ENCODE measurements at places on chromosomes 12 and 14.
A peak's percentile ranks its signal among the peaks of the same experiment; 100 is the strongest.

DNA sequence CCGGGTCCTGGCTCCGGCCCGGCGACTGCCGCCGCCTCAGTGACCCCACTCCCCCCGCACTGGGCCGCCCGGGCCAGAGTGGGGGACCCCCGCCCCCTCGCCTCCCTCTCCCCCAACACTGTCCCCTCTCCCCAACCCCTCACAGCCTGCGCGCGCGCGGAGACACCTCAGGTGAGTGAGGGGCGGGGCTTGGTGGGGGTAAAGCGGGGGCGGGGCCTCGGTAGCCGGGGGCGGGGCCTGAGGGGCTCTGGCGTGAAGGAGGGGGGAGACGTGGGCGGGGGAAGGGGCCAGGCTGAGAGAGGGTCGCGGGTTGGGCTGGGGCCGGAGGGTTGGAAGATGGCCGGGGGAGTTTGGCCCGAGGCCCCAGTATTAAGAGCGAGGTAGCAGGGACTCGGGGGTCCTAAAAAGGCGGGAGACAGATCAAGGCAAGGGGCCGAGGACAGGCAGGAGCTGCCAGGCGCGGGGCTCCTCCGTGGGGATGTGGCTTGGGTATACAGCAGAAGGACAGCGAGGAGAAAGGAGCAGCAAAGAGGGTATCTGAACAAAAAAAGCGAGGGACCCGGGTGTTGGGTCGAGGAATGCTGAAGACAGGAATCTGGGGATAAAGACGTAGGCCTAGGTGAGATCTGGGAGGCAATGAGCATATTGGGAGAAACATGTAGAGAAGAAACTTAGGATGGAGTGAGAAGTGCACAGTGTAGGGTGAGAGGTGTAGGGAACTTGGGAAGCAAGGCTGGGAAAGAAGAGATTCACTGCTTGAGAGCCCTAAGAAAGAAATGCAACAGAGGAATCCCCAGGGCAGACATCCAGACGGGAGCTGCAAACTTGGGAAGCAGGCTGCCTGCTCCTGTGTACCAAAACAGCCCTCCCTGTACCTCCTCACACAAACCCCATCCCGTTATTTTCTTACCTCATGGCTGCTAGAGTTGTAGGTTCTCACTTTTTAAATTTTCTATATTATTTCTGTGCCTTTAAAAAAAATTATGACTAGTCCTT, 10.8 kb downstream of the SUOX start:
- no peak for DNase-seq

- no peak for DNase-seq
Measured at GRCh38 chr14:63717702-63718101, 10.2 kb downstream of the SGPP1 start.

GRCh38 chr12:64459394-64459891, 7.5 kb downstream of the TBK1 start:
- DNase-seq: no peak

DNA sequence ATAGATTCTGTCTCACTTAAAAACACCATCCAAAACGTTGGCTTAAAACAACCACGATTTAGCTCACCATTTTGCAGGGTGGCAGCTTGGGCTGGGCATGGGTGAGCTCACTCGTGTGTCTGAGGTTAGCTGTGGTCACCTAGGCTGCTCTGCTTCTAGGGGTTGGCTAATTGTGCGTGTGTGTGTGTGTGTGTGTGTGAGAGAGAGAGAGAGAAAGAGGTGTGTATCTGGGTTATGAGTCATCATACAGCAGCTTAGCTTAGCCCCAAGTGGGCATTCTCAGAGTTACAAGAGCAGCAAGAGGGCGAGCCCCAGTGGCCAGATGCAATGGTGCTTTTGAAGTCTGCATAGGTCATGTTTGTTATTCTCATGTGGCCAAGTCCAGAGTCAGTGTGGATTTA, 6.0 kb downstream of the FBXW8 start:
- peak; percentile 69 for DNase-seq

- DNase-seq: no peak
Measured at GRCh38 chr14:36513451-36514277, 6.4 kb downstream of the NKX2-1 start.

GRCh38 chr12:19726592-19726991, 287.3 kb downstream of the AEBP2 start:
- no peak for DNase-seq

DNA sequence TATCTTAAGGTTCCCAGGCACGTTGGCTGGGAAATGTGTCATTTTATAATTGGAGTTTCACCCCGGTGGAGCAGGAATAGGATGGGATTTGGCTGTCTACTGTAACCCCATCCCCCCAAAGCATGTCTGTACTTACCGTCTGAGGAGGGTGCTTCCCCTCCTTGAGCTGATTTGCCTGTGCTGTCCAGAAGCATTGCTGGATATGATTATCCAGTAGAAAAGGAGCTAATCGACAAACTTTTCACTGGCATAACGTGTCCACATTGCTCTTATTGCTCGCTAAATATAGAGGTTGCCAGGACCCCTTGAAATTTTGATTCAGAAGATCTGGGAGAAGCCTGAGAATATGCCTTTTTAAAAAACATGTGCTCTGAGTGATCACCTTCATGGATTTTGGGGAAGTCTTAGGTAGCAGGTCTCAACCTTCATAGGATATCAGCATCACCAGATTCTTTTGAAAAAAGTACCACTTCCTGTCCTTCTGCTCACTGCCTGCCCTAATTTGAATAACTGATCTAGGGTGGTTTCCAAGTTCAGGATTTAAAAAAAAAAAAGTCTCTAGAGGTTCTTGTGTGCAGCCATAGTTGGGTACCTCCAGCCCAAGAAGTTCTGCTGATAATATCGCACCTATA, 80.4 kb upstream of the KCNA1 start:
- no peak for DNase-seq

GRCh38 chr12:6775185-6776174, 3.2 kb downstream of the LAG3 start:
- DNase-seq: no peak

DNA sequence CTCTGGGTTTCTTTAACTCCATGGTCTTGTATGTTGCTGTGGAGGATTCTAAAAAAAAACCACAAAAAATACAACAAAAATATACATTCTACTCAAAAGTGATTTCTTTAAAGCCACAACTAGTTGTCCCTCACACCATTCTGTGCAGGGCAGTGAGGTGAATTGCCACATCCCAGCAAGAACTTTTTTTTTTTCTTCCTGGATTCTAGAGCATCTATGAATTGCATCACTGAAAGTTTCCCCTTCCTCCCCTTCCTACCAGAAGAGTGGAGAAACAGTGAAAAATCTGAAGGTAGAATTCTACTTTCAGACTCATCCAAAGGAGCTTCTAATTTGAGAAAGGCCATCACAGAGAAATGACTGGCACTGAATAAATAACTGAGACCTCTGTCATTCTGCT, 395.3 kb downstream of the AEBP2 start:
- no peak for DNase-seq

- no peak for DNase-seq
Measured at GRCh38 chr12:10111451-10111850, 12.7 kb upstream of the CLEC1A start.

DNA sequence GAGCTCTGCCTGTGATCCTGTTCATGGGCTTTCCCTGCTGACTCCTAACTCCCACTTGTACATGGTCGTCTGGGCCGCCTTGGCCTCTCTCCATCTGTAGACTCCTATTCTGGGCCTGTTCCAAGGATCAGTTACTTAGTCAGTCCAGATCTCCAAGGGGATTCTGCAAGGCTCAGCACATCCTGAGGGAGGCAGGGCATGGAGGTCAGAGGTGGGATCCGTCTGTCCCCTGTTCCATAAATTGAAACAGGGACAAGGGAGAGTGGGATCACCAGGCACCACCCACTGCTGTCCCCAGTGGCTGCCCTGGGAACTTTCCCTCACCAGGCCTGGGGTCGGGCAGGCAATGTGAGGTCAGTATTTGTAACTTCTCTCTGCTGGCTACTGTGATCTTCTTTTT, 43.5 kb downstream of the KCTD10 start:
- no peak for DNase-seq

GRCh38 chr12:84270470-84271140, 642.0 kb downstream of the SLC6A15 start:
- no peak for DNase-seq

GRCh38 chr12:131194166-131194565, 240.5 kb downstream of the ADGRD1 start:
- DNase-seq: no peak

DNA sequence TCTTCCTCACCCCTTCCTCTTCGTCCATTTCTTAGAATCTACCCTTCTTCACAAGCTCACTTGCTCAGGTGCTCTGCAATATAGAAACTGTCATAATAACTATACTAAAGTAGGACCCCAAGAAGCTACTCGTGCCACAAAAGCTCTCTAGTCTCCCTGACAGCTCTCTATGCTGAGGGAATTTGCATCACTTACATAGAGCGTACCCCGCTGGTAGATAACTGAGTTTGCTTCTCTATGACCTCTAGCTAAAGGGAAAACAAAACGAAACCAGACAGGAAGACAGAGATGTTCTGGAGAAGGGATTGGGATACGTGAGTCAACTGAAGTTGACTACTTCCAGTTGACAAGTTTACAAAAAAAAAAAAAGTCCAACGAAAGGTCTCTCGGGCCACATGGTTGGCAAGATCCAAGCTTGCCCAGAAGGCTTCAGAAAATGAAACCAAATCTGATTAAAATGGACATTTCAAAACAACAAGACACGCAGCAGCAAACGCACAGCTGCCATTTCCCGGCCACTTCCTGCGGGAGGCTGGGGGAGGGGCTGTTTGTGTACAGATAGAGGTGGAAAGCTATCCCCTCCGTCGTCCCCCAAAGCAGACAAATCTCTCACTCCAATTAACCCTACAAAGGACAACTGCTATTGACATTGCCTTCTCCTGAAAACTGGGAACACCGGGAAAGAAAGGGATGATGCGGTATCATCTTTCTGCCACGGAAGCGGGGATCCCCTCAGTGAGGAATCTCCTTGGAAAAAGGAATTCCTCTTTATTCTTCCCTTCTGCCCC, 1.3 kb downstream of the BAZ2A start:
- DNase-seq: no peak

DNA sequence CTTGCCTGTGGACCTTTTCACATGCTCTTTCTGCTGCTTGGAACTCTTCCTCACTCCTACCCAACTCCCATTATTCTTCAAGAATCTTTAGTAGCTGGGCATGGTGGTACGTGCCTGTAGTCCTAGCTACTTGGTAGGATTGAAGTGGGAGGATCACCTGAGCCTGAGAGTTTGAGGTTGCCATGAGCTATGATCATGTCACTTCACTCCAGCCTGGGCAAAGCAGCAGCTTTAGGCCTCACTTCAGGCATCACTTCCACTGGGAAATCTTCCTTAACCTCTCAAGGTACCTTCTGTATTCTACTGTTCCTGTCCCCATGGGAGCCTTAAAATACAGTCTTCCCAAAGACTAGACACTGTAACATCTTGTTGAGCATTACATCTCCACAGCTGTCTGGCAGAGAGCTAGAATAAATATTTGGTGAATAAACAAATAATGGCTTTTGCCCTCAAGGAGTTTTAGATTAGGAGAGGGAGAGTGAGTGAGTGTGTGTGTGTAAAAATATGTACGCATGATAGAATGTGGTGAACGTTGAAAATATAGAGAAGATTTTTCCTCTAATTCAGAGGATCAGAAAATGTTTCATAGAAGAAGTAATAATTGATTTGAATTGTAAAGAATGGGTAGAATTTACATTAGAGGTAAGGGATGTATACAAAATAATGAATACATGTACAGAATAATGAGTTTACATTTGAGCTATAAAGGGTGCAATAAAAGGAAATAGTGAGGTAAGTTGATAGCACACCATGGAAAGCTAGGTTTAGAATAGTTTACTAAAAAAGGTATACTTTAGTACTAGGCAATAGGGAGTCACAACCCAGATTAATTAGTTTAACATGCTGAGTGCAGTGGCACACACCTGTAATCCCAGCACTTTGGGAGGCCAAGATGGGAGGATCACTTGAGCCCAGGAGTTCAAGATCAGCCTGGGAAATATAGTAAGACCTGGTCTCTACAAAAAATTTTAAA, 29.2 kb upstream of the BMAL2 start:
- no peak for DNase-seq

- no peak for DNase-seq
Measured at GRCh38 chr12:47990351-47991105, 13.7 kb downstream of the COL2A1 start.

- DNase-seq: no peak
Measured at GRCh38 chr12:2111826-2112225, 59.0 kb downstream of the CACNA1C start.

DNA sequence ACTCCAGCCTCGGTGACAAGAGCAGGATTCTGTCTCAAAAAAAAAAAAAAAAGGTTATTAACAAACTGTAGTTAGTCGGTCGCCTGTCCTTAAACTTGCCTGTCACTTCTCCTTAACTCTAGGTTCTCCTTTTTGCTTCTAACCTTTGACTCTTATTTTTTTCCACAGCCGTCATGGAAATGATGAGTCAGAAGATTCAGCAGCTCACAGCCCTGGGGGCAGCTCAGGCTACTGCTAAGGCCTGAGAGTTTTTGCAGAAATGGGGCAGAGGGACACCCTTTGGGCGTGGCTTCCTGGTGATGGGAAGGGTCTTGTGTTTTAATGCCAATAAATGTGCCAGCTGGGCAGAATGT, 418 bp upstream of the MYG1 start:
- DNase-seq: peak; percentile 83

DNA sequence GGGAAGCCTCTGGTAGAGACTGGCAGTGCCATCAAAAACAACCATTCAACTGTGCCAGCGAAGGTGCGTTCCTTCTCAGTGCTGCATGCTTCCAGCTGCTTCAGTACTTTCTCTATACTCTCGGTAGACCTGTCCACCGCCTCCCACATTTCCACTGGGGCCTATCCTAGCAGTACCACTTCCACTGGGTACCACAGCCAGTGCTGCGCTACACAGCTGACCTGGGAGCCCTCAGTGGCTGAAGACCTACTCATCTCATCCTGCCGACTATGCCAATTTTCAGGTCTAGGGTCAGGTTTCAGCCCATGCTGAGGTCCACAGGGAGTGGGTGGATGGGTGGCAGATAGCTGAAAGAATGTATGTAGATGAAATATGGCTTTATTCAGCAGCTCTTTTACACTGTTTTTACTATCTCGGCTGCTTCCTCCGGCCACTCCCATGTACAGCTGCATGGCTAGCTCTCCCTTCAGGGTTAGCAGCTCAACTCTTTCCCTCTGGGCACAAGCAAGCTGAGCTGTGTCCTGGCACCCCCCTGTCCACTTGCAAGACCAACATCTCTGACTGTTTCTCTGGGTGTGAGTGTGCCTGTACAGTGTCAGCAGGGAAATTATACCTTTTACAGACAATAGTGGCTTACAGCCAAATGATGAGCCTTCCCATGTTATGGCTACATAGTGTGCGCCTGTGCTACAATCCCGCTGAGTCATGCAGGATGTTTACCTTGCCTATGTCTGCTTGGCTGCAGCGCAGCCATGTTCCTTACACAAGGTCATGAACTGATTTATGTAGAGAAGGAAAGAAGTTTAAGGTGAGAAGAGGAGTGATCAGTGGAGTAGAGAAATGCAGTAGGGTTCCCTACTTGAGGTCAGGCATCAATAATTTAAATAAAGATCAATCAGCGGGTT, 125.7 kb upstream of the DDHD1 start:
- DNase-seq: peak; percentile 26

GRCh38 chr12:107568718-107569117, 116.9 kb upstream of the PWP1 start:
- no peak for DNase-seq

DNA sequence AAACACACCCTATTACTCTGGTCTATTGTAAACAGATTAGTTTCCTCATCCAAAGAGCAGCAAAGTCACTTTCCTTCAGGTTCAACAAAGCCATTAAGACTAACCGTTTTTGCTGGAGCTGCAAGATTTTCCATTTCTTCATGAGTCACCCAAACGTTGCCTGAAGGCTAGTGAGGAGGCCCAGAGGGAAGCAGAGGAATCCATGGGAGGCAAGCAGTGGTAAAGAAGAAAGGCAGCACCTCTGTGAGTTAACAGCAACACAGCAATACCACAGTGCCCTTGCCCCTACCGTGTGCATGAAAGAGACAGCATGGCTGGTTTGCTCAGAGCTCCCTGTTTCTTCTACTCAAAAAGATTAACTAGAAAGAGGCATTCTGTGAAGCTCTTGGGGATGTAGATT, 206.3 kb downstream of the ACSS3 start:
- DNase-seq: no peak

Measured in fibroblast of the conjunctiva (primary cell).